Panc1 (cell line): ENCODE measurements at places on chromosomes 16 and 17. TPM values are rescaled to one million over a fixed set of nuclear protein-coding genes. Genes with fewer than 3 reads are reported as not detected.
A peak's percentile ranks its signal among the peaks of the same experiment; 100 is the strongest.

DNA sequence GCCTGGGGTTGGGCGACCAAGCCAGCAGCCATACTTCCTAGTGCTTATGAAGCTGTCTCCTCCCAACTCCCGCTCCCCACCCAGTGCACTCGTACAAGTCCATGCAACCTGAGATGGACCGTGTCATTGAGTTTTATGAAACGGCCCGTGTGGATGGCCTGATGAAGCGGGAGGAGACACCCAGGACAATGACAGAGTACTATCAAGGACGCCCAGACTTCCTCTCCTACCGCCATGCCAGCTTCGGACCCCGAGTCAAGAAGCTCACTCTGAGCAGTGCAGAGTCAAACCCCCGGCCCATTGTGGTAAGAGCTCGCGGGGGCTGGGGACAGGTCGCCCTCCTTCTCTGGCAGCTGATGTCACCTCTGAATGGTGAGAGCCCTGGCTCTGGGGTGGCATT is 11.0 kb upstream of the KATNB1 start:
- no peaks in the 10 kb centered on the region for H3K4me1 ChIP-seq
- no peaks in the 10 kb centered on the region for H3K36me3 ChIP-seq
- no peak overlapping the region for H3K4me3 ChIP-seq
- H3K27ac ChIP-seq: no peak overlapping the region
- DNase-seq: no peak

GRCh38 chr16:56344518-56345405 is 80.6 kb downstream of the AMFR start:
- no peaks in the 10 kb centered on the region for H3K27me3 ChIP-seq
- no peaks in the 10 kb centered on the region for H3K36me3 ChIP-seq
- H3K4me1 ChIP-seq: no peaks in the 10 kb centered on the region
- DNase-seq: no peak
- H3K4me3 ChIP-seq: no peak overlapping the region

GRCh38 chr16:9948933-9949332 is 233.3 kb downstream of the GRIN2A start:
- no peaks in the 10 kb centered on the region for H3K36me3 ChIP-seq
- no peaks in the 10 kb centered on the region for H3K4me1 ChIP-seq
- H3K27me3 ChIP-seq: no peaks in the 10 kb centered on the region
- H3K27ac ChIP-seq: no peak overlapping the region
- no peak for DNase-seq
- H3K4me3 ChIP-seq: no peak overlapping the region

DNA sequence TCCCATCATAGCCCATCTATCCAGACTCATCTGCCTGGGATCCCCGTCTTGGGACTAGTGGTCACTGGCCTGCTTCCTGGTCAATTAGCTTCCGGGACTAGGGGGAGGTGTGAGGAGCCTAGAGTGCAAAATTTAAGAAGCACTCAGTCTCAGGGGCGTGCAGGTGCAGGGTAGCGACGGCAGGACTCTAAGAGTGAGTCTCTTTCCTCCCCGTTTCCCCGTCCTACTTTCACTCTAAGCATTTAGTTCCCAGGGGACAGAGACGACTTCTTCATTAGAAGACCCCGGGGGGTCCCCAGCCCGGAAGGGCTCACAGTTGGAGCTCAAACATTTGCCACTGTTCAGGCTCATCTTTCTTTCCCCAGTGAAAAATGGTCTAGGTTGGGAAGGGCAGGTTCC is 677 bp upstream of the ZNHIT3 start:
- H3K27ac ChIP-seq: peak overlapping the region; percentile 81
- H3K4me3 ChIP-seq: peak overlapping the region; percentile 89
- H3K4me1 ChIP-seq: no peaks in the 10 kb centered on the region; the same call in 1 of the 2 replicates
- peaks cover 7% of the 10 kb centered on the region; the same call in 1 of the 2 replicates for H3K36me3 ChIP-seq
- no peaks in the 10 kb centered on the region for H3K27me3 ChIP-seq
- no peak for DNase-seq

DNA sequence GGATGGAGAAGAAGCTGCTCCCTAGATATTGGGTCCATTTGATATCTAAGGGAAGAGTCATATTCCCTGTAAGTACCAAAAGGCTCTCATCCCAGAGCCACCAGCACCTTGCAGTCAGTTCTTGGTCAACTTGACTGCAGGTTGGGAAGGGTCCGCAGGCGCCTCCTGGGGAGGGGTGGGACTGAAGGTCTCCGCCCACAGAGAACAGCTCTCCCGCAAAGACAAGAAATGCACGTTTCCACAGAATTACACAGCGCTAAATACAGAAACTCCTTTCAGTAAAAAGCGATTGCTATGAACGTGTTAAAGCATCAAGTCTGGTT is 864 bp upstream of the CTCF start:
- peaks cover 5% of the 10 kb centered on the region; the same call in 1 of the 2 replicates for H3K36me3 ChIP-seq
- peaks cover 11% of the 10 kb centered on the region for H3K4me1 ChIP-seq
- H3K27me3 ChIP-seq: no peaks in the 10 kb centered on the region

GRCh38 chr16:85909932-85910853 is 11.2 kb downstream of the IRF8 start:
- no peak overlapping the region for H3K27ac ChIP-seq
- no peak overlapping the region for H3K4me3 ChIP-seq
- H3K27me3 ChIP-seq: no peaks in the 10 kb centered on the region

DNA sequence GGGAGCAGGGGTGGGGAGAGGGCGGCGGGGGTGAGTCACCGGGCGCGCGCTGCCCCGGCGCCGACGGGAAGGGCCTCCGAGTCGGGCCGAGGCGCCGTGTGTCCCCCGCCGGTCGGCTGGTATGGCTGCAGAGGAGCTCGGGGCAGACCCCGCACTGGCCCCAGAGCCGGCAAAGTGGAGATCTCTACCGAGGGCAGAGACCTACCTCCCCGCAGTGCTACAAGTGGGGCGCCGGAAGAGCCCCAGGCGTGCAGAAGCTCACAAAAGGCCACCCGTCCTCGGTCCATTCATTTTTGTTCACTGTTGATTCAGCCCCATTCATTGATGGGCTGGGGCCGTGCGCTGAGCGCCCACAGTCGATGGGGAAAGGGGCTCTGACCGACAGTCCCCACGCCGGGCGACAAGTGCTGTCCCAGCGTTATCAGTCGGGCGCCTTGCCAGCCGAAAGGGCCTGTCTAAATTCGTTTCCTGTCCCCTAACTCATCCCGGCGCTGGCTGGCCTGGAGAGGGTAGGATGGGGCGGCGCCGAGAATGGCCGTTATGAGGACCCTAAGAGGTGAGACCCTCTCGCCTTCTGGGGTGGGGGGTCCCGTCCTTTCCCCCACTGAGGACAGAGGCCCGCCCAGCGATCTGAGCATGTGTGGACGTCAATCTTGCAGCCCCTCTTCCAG is 709 bp upstream of the ENO3 start:
- peak overlapping the region; percentile 94 for H3K27ac ChIP-seq
- H3K4me3 ChIP-seq: peak overlapping the region; percentile 67
- no peak for DNase-seq
- peaks cover 6% of the 10 kb centered on the region for H3K36me3 ChIP-seq

Gene GCGR
- 1.6 TPM for total RNA-seq

Gene ACE
- total RNA-seq: 4.5 TPM

Gene IL21R
- 0.10 TPM for total RNA-seq

Gene FOXN1
- not detected for total RNA-seq
